ENCODE measurements at places on chromosomes 4 and X.
A peak's percentile ranks its signal among the peaks of the same experiment; 100 is the strongest.

- H3K4me1 ChIP-seq = peaks cover 12% of the 10 kb centered on the region
- peaks cover 6% of the 10 kb centered on the region for H3K27me3 ChIP-seq
- no peak for DNase-seq
- no peak overlapping the region for H3K27ac ChIP-seq
These were observed 2.4 kb upstream of the SLIT2 start for GRCh38 chr4:20249333-20249732.

GRCh38 chr4:959338-960139, 13.8 kb downstream of the DGKQ start:
- H3K27me3 ChIP-seq = no peaks in the 10 kb centered on the region
- peak; percentile 15 for DNase-seq
- no peak overlapping the region for H3K27ac ChIP-seq
- peaks cover 23% of the 10 kb centered on the region for H3K36me3 ChIP-seq

- no peaks in the 10 kb centered on the region for H3K27me3 ChIP-seq
- H3K4me3 ChIP-seq = peak overlapping the region; percentile 85
- no peaks in the 10 kb centered on the region for H3K4me1 ChIP-seq
- no peaks in the 10 kb centered on the region for H3K36me3 ChIP-seq
- H3K27ac ChIP-seq = peak overlapping the region; percentile 93
These were observed 780 bp upstream of the NKRF start for GRCh38 chrX:119607018-119607389.

DNA sequence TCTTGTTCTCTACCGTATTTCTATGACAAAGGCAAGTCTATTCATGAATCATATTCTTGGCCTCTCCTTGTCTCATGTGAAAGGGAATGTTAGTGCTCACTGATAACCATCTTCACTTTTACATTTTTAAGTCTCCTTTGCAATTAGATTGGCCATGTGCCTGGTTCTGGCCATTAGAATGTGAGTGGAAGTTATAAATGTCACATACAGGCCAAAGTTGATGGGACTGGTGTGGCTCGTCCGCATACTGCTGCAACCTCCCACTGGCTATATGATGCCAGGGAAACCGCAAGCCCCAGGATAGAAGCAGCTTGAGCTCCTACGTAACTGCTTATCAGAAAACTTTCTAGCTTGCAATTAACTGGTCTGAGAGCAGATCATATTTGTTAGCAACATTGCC, 86.1 kb downstream of the MAGEC1 start:
- no peaks in the 10 kb centered on the region for H3K4me1 ChIP-seq
- no peak overlapping the region for H3K4me3 ChIP-seq
- no peaks in the 10 kb centered on the region for H3K27me3 ChIP-seq
- H3K36me3 ChIP-seq = no peaks in the 10 kb centered on the region
- no peak for DNase-seq

DNA sequence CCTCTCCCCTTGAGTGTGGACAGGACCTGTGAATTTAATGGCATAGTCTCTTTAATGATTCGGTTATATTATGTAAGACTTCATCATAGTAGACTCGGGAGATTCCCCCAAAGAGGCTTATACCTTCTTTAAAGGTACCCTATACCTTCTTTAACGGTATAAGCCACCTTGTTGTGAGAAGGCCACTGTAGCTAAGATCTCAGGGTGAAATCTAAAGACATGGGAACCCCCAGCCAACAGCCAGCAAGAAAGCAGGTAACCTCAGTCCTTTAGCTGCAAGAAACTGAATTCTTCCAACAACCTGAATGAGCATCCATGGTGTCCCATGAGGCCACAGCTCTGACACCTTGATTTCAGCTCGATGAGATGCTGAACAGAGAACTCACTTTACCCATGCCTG, 931 bp downstream of the DDX60 start:
- DNase-seq = no peak
- peaks cover 12% of the 10 kb centered on the region for H3K4me1 ChIP-seq
- no peaks in the 10 kb centered on the region for H3K27me3 ChIP-seq
- no peaks in the 10 kb centered on the region for H3K36me3 ChIP-seq
- peak overlapping the region; percentile 85 for H3K4me3 ChIP-seq

GRCh38 chr4:10021653-10022023, 341 bp upstream of the SLC2A9 start:
- peak overlapping the region; percentile 57 for H3K27ac ChIP-seq
- H3K36me3 ChIP-seq = no peaks in the 10 kb centered on the region
- H3K27me3 ChIP-seq = no peaks in the 10 kb centered on the region
- peaks cover 25% of the 10 kb centered on the region for H3K4me1 ChIP-seq

GRCh38 chr4:87934157-87934704, 41.3 kb upstream of the SPP1 start:
- no peak for DNase-seq
- H3K27ac ChIP-seq = no peak overlapping the region
- no peak overlapping the region for H3K4me3 ChIP-seq
- no peaks in the 10 kb centered on the region for H3K36me3 ChIP-seq
- H3K4me1 ChIP-seq = no peaks in the 10 kb centered on the region

GRCh38 chr4:141513866-141514265, 122.5 kb upstream of the IL15 start:
- no peaks in the 10 kb centered on the region for H3K27me3 ChIP-seq
- H3K36me3 ChIP-seq = no peaks in the 10 kb centered on the region
- DNase-seq = no peak

GRCh38 chr4:144715230-144715629, 69.3 kb downstream of the HHIP start:
- no peak for DNase-seq
- no peaks in the 10 kb centered on the region for H3K36me3 ChIP-seq
- no peak overlapping the region for H3K27ac ChIP-seq
- H3K27me3 ChIP-seq = no peaks in the 10 kb centered on the region
- H3K4me1 ChIP-seq = no peaks in the 10 kb centered on the region
- H3K4me3 ChIP-seq = no peak overlapping the region

DNA sequence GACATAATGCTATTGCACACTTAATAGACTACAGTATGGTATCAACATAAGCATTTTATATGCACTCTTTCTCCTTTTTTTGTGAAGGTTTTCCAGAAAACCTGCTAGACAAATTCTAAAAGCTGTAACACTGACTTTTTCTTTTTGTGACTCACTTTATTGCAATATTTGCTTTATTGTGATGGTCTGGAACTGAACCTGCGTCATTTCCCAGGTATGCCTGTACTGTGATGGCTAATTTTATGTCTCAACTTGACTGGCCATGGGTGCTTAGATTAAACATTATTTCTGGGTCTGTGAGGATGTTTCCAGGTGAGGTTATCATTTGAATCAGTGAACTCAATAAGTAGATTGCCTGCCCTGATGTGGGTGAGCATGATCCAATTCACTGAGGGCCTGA, 35.5 kb upstream of the LAMP2 start:
- no peaks in the 10 kb centered on the region for H3K36me3 ChIP-seq
- no peak overlapping the region for H3K27ac ChIP-seq
- no peak for DNase-seq
- H3K4me3 ChIP-seq = no peak overlapping the region

GRCh38 chrX:1902901-1903235, 288.0 kb downstream of the ASMT start:
- peaks cover 8% of the 10 kb centered on the region for H3K27me3 ChIP-seq
- no peak overlapping the region for H3K4me3 ChIP-seq
- DNase-seq = no peak
- H3K4me1 ChIP-seq = no peaks in the 10 kb centered on the region
- H3K27ac ChIP-seq = no peak overlapping the region
- H3K36me3 ChIP-seq = no peaks in the 10 kb centered on the region

- no peak overlapping the region for H3K27ac ChIP-seq
- no peak for DNase-seq
- no peaks in the 10 kb centered on the region for H3K36me3 ChIP-seq
- H3K4me3 ChIP-seq = no peak overlapping the region
- H3K4me1 ChIP-seq = no peaks in the 10 kb centered on the region
These were observed 20.5 kb downstream of the ANOS1 start for GRCh38 chrX:8711401-8711800.

- H3K27me3 ChIP-seq = no peaks in the 10 kb centered on the region
- DNase-seq = no peak
- H3K27ac ChIP-seq = no peak overlapping the region
- no peaks in the 10 kb centered on the region for H3K36me3 ChIP-seq
- no peak overlapping the region for H3K4me3 ChIP-seq
These were observed 45.1 kb upstream of the TSPAN7 start for GRCh38 chrX:38516196-38516774.

- H3K4me3 ChIP-seq = no peak overlapping the region
- peaks cover 22% of the 10 kb centered on the region for H3K4me1 ChIP-seq
- no peaks in the 10 kb centered on the region for H3K27me3 ChIP-seq
These were observed 124.0 kb downstream of the KIT start for GRCh38 chr4:54781756-54782155.

DNA sequence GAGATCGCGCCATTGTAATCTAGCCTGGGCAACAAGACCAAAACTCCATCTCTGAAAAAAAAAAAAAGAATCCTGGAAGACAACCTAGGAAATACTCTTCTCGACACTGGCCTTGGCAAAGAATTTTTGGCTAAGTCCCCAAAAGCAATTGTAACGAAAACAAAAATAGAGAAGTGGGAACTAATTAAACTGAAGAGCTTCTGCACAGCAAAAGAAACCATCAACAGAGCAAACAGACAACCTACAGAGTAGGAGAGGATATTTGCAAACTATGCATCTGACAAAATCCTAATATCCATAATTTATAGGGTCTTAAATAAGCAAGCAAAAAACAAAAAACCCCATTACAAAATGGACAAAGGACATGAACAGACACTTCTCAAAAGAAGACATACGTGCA, 76.5 kb upstream of the DUSP21 start:
- DNase-seq = no peak
- H3K36me3 ChIP-seq = no peaks in the 10 kb centered on the region
- no peak overlapping the region for H3K4me3 ChIP-seq
- peaks cover 13% of the 10 kb centered on the region for H3K27me3 ChIP-seq

DNA sequence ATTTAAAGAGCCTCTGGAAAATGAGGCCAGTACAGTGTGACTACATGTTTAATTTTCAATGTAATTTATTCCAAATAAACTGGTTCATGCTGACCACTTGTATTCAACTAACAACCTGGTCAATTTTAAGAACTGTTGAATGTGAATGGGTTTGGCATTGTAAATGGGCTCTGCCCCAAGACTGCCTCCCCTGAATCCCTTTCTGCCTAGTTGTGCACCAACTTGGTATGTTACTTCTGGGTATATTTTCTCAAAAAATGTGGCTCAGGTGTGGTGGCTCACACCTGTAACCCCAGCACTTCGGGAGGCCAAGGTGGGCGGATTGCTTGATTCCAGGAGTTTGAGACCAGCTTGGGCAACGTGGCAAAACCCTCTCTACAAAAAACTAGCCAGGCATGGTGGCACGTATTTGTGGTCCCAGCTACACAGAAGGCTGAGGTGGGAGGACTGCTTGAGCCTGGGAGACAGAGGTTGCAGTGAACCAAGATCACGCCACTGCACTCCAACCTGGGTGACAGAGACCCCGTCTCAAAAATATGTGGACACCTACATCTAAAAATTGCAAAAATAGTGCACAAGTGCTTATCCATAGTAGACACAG, 7.2 kb downstream of the RPL9 start:
- H3K27me3 ChIP-seq = no peaks in the 10 kb centered on the region
- H3K27ac ChIP-seq = no peak overlapping the region
- peaks cover 22% of the 10 kb centered on the region for H3K4me1 ChIP-seq
- no peak for DNase-seq
- H3K36me3 ChIP-seq = peaks cover 78% of the 10 kb centered on the region

DNA sequence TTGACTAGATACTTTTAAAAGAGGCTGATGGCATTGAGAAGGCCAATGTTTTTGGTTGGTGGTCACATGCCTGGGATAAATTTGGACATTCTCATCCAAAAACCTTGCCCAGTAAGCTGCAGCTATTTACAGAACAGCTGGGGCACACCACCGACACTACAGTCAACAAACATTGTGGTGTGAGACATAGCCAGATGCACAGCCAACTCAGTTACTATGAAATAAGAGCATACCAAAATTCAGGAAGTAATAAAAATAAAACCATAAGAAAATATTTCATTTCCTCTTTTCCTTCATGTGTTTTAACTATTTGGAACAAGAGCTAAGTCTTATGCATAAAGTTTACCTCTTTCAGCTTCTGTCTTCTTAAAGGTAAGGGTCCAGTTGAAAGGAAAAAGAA, 8.8 kb downstream of the PPM1K start:
- H3K4me1 ChIP-seq = no peaks in the 10 kb centered on the region
- H3K27ac ChIP-seq = no peak overlapping the region
- no peak for DNase-seq
- H3K27me3 ChIP-seq = no peaks in the 10 kb centered on the region
- no peak overlapping the region for H3K4me3 ChIP-seq
- H3K36me3 ChIP-seq = peaks cover 3% of the 10 kb centered on the region

DNA sequence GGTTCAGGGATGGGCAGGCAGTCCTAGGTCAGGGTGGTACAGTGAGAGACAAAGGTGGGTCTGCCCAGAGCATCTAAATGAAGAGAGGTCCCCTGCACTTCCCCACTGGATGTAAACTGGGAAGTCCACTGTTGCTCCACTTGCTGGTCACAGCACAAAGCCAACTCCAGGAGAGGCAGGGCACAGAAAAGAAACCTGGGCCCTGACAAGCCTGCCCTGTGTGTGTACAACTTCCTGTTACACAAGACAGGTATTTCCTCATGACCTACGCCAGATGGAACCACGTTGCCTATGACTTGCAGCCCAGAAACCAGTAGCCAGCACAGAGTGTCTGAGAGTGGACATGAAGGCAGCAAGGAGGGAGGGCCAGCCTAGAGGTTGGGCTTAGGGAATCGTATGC, 161.8 kb downstream of the SH3KBP1 start:
- H3K36me3 ChIP-seq = no peaks in the 10 kb centered on the region
- H3K27me3 ChIP-seq = no peaks in the 10 kb centered on the region
- H3K4me1 ChIP-seq = no peaks in the 10 kb centered on the region
- H3K27ac ChIP-seq = no peak overlapping the region

GRCh38 chr4:176238826-176239225, 30.2 kb downstream of the ASB5 start:
- H3K36me3 ChIP-seq = no peaks in the 10 kb centered on the region
- no peak overlapping the region for H3K4me3 ChIP-seq
- no peaks in the 10 kb centered on the region for H3K27me3 ChIP-seq
- H3K4me1 ChIP-seq = no peaks in the 10 kb centered on the region
- H3K27ac ChIP-seq = peak overlapping the region; percentile 78
- DNase-seq = no peak

GRCh38 chr4:98794565-98795205, 134.2 kb downstream of the EIF4E start:
- no peak for DNase-seq
- no peaks in the 10 kb centered on the region for H3K4me1 ChIP-seq
- H3K27ac ChIP-seq = no peak overlapping the region
- H3K27me3 ChIP-seq = no peaks in the 10 kb centered on the region
- H3K36me3 ChIP-seq = no peaks in the 10 kb centered on the region

DNA sequence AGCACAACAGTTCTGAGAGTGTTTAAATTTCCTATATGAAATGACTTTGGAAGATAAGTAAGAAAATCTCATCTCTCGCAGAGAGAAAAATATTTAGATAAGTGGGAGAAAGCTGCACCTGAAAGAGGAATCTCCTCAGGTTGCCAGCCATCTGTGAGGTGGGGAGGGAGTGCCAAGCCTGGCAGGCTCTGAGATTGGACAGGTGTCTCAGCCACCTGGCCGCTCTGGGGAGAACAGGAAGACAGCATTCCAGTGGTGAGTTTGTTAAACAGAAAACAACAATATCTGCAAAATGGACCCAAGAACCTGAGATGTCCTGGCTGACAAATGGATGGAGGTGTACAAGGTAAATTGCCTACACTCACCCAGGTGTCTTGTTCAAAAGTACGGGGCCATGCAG, 31.3 kb downstream of the EMCN start:
- no peak overlapping the region for H3K4me3 ChIP-seq
- no peaks in the 10 kb centered on the region for H3K4me1 ChIP-seq
- no peaks in the 10 kb centered on the region for H3K27me3 ChIP-seq
- H3K27ac ChIP-seq = no peak overlapping the region
- no peaks in the 10 kb centered on the region for H3K36me3 ChIP-seq
- no peak for DNase-seq
